ENCODE measurements at places on chromosomes 4 and X.

DNA sequence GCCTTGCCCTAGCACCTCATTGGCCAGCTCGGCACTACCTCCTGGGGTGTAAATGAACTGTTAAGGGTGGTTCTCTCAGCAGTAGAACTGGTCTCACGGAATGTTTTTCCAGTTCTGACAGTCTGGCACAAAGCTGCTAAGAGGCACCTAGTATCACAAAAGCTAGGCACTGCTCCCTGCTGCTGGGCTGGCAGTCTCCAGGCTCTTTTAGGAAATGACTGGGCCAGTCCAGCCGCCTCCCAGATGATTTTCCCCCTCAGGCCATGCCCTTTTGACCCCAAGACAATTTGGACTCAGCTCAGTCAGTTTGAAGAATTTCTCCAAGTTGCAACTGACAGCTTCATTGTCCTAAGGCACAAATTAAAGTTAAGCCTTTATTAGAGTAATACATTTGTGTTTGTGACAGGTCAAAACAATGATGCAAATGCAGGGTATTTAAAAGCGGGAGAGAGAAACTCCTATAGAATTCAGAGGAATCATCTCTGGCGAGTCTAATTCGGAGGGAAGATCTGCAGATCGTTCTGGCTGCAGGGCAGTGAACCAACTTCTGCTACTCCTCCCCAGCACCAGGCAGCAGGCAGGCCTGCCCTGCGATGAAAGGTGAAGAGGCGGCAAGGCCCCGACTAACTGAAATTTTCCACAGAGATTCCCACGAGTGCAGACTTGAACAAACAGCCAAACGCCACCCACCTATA is 7.9 kb downstream of the FRMD7 start:
- no peak for DNase-seq

DNA sequence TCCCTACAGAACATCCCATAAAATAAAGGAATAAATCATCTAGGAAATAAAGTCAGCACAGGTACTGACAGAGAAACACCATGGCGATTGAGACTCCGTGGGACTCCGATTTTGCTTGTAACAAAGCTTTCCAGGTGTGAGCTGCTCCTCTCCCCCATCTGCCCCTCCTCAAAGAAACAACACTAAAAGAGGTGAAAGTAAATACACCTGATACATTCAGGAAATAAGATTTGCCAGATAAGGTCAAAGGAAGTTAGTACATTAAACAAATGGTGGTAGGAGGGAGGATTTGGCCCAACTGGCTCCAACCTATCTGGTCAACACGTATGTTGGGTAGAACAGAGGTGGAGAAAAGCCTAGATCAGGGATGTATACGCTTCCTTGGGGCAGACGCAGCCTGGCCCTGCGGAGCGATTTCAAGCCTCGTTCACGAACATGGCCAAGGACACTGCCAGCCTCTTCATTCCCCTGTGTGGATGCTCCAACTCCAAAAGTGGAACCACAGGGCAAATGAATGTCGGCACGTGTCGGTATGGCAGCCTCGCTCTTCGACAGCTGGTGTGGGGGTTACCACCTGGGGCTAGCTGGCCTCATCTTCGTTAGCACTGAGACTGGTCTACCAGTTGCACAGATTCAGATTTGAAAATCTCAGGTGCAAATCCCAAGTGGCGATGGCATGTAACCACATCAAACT is 162.5 kb downstream of the AFAP1 start:
- no peak for DNase-seq

DNA sequence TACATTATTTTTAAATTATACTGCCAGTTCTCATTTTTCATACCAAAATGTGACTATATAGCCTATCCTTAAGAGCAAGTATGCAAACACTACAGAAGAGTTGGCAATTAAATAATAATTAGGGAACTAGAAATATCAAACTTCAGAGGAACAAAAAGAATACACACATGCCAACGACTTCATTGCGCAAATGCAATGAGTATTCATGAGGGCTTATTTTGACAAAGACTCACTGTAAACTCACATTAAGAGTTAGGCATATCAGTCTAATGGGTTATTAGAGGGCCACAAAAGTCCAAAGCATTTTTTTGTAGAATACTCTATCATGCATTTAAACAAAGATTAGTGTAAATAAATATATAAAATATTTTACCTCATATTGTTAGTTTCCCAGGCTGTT is 31.6 kb downstream of the SLC10A7 start:
- DNase-seq = no peak

GRCh38 chr4:90187148-90187884 is 60.1 kb downstream of the CCSER1 start:
- no peak for DNase-seq

DNA sequence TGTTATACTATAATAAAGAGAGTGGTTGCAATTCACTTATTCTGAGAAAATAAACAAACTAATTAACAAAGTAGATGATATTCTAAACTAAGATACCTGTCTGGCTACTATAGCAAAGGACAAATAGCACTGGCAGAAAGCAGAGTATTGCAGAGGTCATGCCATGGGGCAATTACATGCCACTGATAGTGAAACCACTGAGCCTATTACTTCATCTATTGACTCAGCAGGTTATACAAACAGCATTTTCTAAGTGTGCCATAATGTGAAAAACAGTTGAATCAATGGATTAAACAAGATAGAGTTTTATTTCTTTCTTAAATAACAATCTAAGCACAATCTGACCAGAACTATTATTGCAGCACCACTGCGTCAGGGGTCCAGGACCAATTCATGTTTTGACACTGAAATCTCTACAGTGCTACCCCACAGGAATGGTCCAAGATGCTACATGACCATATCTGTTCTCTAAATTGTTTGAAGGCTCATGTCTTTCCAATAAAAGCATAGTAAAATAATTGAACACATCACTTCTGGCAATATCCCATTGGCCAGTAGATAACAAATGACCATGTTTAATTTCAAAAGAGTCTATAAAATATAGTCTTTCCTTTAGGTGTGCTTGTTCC is 389.5 kb upstream of the GRID2 start:
- DNase-seq = no peak

DNA sequence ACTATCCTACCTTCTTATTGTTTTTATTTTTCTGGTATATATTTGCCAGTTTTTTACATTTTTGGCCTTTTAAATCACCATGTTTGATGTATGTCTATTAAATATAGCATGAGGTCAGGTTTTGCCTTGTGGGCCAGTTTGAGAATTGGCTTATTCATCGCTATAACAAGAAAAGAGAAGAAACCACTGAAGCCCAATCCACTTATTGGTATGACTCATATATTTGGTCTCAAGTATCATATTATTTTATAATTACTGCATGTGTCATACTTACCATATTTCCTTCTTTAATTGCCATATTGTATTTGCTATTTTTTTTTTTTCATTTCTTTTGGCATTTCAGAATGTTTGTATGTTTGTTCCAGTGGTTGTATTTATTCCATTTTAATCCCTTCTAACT is 99.3 kb downstream of the IRF2 start:
- DNase-seq = no peak

- no peak for DNase-seq
These were observed 68.5 kb downstream of the NPNT start for GRCh38 chr4:105963461-105964400.

- DNase-seq = no peak
These were observed 109.7 kb downstream of the UNC5C start for GRCh38 chr4:95439071-95439470.

- DNase-seq = no peak
These were observed 637 bp upstream of the SYN1 start for GRCh38 chrX:47620303-47620685.

DNA sequence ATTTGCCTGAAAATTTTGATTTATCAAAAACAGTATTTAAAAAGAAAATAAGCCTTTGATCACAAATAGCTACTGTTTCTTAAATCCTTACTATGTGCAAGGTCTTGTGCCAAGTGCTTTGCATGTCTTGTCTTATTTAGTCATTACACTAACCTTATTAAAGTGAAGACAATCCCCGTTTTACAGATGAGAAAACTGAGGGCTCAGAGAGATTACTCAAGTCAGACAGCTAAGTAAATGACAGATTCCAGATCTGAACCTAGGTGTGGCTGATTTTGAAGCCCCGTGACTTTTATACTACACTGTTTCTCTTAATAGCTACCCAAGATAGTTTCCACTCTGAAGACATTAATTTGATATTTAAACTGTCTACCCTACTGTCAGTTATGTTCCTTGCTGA is 38.2 kb downstream of the AFF2 start:
- DNase-seq = no peak

- DNase-seq = no peak
These were observed 125.7 kb downstream of the PALLD start for GRCh38 chr4:168622600-168622999.

- no peak for DNase-seq
These were observed 24.2 kb downstream of the ATP5ME start for GRCh38 chr4:649751-650310.

- DNase-seq = no peak
These were observed 7.3 kb downstream of the GRPEL1 start for GRCh38 chr4:7060346-7061150.

DNA sequence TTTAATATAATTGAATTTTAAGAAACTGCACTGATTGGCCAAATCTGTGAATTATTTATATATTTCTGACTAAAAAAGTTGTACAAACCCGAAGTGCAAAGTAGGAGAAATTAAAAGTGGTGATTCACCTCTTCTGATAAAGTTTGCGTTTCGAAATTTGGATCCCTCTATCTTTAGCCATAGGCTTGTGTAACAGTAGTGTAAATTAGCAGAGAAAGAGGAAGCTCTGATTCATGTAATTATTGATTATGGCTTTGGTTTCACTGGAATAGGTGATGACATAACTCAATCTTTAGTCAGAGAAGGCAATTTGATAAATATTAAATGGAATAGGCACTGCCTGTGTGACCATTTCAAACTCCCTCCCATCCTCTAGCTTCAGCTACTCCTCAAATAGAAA is 717.8 kb upstream of the PCDH7 start:
- DNase-seq = no peak

- DNase-seq = no peak
These were observed 173.9 kb upstream of the PGRMC2 start for GRCh38 chr4:128461291-128462102.

DNA sequence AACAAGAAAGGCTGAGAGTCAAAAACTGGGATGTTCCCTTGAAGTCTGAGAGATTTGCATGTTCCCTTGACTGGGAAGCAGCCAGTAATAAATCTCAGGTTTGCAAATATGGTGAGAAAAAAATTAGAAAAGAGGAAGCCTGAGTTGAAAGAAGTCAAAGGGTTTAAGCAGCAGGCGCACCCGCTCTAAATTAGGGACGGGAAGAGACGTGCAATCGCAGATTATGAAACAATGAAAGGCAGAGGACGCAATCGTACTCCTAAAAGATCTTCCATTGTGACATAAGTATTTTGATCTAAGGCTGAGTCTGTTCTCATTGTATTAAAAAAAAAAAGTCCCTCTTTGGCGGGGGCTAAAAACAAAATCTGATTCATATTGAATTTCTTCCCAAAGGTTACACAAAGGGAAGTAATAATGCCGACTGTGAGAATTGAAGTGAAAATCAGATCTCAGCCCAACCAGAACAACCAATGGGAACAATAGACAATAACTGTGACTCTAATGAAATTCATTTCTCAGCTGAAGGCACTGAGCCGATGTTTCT is 28.2 kb downstream of the SAT1 start:
- DNase-seq = no peak

DNA sequence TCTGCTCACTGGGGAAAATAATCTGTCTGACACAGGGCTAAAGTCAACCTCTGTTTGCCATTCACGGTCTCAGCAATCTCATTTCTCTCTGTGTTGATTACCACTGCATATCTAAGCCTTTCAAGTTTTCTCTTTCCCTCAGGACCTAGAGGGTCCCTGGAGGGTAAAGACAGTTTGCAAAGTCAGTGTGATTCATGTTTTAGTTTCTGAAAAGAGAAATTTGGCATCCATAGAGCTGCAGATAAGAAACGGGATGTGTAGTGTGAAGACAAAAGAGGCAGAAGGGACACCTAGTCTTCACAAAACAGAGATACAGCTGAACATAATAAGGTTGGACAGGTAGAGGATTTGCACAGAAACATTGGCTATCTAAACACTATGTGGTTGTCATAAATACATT is 34.5 kb upstream of the KDR start:
- DNase-seq = no peak

DNA sequence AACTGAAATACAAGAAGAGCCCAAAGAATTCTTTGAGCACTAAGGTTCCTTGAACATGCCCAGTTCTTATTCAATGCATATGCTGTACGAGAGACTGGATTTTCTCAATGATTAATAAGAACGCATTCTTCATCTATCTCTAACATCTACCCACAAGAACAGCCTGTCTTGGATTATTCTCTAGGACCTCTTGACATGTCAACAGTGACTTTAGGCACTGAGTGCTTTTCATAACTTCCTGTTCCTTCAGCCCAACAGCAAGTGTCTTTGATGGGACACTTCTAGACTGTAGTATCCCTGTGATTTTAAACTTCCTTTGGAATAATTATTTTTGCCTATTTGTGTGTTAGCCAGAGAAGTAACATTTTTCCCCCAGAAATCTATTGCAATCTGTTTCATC is 69.3 kb downstream of the OPHN1 start:
- DNase-seq = no peak

DNA sequence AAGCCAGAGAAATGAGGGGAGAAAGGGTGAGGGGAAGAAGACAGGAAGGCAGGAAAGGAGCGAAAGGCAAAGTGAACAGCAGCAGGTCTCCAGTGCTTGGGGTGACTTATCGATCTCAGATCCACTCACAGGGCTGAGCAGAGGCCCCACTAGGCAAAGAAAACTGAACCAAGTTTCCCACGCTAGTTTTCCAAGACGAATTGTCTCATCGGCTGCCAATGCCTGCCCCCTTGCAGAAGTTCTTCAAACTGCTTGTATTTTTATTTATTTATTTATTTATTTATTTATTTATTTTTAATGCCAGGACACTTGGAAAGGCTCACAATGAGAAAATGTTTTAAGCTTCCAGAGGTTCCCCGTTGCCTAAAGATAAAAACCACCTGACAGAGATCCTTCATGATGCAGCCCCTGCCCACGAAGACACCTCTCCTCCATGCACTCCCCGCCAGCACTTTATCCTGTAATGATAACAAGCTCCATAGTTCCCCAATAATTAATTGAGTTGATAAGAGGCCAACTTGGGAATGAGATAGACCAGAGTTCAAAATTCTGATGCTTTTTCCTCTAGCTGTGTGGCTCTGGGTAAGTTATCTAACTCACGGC is 43.2 kb downstream of the QDPR start:
- DNase-seq = no peak

- DNase-seq = no peak
These were observed 10.2 kb upstream of the PRKG2 start for GRCh38 chr4:81225252-81225651.

- DNase-seq = peak; percentile 68
These were observed 121.0 kb upstream of the TEX13D start for GRCh38 chrX:124211312-124211942.

DNA sequence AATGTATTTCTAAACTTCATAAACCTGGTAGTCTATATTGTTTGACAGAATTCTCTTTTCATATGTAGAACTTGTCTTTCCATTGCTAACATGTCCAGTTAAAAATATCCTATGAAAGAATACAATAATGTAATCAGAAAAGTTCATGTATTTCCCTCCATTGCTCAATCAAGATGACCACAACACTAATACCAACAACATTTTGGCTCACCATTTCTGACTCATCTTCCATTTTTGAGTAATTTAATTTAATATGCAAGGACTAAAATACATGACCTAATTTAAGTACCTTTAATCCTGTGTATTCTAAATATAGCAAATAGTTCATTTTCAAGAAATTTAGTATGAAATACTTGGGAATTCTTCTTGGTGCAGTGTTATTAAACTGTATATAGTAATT is 239.5 kb upstream of the GPC4 start:
- no peak for DNase-seq

GRCh38 chrX:22171287-22172060 is 101.2 kb upstream of the CBLL2 start:
- no peak for DNase-seq

Measured in CD4-positive, alpha-beta T cell treated with Interleukin-21 for 1 hour (primary cell).